NCI-H1105 treated with DMSO at 0.1 percent for 48 hours (cell line): ENCODE measurements at places on chromosomes 13 and 19.
A peak's percentile ranks its signal among the peaks of the same experiment; 100 is the strongest.

DNA sequence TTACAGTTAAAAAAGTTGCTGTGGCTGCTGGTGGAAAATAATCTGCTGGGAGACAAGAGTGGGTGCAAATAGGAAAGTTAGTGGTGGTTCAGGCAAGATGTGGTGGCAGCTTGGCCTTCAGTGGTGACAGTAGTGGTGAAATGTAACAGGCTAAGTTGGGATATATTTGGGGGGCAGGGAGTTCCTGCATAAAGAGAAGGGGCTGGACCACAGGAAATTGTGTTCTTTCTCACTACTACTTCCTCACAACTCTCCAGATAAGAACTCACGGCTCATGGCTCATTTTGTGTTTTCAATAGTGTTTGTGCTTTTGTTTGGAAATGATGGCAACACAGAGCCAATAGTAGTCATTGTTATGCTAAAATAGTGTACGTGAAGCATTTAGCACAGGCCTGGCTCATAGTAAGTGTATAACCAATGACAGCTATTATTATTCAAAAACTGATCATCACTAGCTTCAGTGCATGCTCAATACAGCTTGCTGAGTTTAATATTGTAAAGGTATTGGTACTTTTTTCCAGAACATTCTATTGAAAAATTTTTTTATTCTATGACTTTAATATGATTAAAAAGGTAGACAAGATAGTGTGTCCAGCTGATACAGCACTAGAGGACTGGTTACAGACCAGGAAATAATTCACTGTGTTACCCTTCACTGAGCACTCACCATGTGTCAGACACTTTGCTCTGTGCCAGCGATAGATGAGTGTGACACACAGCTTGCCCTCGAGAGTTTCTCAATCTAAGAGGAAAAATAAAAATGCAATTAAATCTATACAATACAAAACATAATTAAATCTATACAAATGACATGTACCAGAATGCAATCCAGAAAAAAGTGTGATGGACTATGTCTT lies 209.8 kb downstream of the POU4F1 start:
- DNase-seq, result no peak

DNA sequence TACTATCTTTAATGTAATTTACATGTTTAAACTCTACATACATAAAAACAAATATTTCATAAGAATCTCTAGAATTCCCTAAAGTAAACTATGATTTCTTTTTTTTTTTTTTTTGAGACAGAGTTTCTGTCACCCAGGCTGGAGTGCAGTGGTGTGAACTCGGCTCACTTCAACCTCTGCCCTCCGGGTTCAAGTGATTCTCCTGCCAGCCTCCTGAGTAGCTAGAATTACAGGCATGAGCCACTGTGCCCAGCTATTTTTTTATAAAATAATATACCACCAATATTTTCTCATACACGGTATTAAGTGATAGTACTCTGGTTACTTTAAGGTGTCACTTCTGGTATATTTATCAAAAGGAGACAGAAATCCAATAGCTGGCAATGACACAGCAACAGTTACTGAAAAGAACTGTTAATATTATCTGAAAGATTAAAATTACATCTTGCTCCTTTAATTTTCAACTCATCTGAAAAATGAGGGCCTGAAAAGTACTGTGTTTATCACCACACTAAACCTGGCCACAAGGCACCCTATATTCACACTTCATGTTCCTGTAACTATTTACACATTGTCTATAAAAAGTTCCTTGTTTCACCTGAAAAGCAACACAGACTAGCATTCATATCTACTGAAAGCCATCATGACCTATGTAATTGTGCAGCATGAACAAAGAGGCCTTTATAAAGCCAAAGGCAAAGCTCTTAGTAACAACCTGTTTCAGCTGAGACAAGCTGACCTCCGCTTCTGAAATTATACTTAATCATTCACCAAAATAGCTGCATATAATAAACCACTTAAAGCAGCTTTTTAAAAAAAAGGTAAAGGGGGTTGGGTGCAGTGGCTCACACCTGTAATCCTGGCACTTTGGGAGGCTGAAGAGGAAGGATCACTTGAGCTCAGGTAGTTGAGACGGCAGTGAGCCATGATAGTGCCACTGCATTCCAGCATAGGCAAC lies 106.1 kb downstream of the SLC25A15 start:
- peak; percentile 7 for DNase-seq

DNA sequence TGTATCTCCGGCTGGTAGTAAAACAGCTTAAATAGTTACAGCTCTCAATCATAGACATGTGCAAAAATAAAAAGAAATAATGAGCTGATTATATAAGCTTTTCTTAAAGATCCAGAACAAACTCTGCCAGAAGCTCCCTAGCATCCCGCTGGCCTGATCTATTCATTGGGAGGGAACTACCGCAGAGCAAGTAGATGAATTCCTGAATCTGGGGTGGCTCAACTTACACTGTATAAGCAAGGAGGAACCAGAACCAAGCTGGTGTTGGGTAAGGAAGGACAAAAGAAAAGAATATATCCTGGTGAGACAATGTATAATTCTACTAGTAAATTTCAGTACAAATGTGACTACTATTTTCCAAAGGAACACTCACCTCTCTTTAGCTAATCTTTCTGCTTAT lies 1122.2 kb downstream of the OLFM4 start:
- DNase-seq, result no peak

DNA sequence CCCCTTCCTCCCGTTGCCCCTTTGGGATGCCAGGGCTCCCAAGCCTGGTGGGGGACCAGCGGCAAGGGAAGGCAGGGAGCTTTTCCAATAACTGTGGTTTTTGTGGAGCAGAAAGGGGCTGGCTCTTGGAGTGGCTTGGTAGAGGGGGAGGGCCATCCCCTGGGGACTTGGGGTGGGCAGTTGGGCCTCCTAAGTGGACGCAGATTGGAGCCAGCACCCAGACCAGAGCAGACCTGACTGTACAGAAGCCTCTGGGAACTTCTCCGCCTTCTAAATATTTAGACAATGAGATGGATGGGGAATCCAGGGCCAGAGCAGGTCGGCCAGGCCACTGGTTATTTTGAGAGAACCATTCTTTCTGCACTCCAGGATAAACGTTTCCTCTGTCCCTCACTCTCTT lies 4.2 kb downstream of the PTGIR start:
- DNase-seq, result no peak

DNA sequence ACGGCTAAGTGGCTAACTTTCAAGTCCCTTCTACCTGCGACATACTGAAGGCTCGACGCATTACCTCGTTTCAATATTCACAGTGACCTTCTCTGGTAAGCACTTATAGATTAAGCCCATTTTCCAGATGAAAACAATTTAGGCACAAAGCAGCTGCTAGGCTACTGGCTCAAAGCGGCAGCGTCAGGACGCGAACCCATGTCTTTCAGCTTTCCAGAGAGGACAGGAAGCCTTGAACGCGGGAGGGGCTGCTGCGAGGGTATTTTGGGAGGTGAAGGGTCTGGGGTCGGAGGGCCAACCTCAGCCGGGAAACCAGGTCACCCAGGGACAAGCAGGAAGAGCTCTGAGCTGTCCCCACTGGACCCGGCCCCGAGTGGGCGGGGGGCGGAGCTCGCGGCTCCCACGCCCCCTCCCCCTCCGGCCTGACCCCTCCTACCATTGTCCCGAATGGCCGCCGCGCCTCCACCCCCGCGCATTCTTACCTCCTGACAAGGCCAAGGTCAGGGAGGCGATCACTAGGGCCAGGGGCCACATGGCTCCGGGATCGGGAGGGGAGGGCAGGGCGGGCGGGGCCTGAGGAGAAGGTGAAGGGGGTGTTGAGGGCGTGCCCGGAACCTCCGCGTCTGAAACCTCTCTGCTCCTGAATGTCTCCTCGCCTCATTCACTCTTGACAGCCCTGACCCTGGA lies at the start of gene KLK13:
KLK13 (minus strand) TSS at position 559 of the 687 bp plus-strand sequence; CDS start at position 534, 25 bp downstream.
- DNase-seq, result no peak

GRCh38 chr19:23914402-23915286 lies at the start of gene ZNF726:
TSS of gene ZNF726 (plus strand) at chr19:23914886. CDS start at chr19:23914995, 109 bp downstream.
- peak; percentile 89 for DNase-seq

DNA sequence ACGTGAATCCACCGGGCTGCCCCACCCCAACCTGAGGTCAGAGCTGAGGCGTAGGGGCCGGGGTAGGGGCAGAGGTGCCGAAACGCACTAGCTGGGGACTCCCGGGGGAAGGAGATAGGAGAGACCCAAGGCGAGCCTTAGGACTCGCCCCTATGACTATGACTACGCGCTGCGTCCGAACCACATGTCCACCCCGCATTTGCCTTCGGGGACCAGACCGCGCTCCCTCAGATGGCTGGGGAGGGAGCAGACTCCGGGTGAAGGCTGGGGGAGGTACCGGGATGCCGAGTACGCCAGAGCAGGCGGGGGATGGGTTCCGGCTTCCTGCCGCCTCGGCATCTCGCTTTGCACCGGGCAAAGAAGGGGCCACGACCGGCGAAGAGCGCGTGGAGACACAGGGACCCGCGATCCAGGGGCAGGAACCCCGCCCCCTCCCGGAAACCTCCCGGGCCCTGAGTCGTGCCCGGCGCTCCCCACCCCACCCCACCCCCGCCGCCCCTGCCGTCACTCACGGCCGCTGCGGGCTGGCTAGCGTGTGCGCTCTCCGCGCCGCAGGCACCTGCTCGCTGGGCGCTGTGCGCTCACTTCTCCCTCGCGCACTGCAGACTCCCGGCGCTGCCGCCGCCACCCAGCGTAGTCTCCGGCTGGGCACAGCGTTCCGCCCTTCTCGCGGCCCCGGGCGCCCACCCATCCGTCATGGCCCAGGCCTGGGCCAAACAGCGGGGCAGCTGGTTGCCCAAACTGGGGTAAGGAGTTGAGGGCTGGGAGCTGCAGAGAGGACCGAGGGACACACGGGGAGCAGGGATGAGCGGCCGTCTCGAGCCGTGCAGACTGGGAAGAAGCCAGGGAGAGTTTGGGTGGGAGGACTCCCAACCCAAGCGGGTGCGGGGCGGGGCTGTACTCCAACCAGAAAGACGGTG lies 622 bp upstream of the VSTM2B start:
- peak; percentile 60 for DNase-seq

GRCh38 chr19:39941151-39941550 lies 6.7 kb upstream of the FCGBP start:
- no peak for DNase-seq

DNA sequence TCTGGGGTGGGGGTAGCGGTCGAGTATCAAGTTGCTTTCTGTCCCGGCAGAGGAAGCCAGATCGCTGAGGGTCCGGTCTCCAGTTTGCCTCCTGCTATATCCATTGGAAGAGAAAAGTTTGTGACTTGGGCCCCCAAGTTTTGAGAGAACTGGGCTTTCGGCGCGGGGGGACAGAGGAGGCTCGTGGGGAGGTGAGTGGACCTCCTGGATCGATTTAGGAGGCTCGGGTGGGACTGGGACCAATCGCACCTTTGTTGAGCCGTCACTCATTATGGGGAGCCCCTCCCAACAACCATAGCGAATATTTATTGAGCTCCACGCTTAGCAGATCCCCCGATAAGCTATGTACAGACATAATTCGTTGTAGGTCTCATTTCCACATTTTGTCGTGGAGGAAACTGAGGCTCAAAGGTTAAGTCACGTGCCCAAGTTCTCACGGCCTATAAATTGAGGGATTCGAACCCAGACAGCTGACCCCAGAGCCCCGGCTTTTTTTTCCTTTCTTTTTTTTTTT lies 909 bp downstream of the RFXANK start:
- DNase-seq, result peak; percentile 16

DNA sequence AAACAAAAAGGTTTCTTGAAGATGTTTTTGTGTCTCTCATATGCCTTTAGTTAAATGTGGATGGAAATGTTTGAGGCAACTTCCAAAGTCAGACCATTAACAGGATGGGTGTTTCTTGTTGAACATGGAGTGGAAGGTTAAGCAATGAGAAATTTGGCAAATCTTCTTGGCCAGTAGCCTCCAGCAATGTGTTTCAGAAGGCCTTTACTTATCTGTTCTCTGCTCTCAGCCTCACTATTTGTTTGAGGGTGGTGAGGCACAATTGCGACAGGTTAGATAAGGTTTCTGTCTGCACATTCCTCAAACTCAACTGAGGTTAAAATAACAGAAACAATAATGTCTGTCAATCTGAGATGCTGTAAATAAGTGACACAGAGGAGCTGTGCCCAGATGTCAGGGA lies 1019.0 kb downstream of the DIAPH3 start:
- no peak for DNase-seq

- DNase-seq, result no peak
Observed at GRCh38 chr19:1609103-1609396, 3.8 kb upstream of the UQCR11 start.

- peak; percentile 73 for DNase-seq
Observed at GRCh38 chr19:13060964-13061927, 41.4 kb downstream of the LYL1 start.

GRCh38 chr13:46831588-46832194 lies 34.7 kb upstream of the ESD start:
- peak; percentile 5 for DNase-seq

GRCh38 chr13:43573361-43573740 lies 213.4 kb downstream of the ENOX1 start:
- no peak for DNase-seq

DNA sequence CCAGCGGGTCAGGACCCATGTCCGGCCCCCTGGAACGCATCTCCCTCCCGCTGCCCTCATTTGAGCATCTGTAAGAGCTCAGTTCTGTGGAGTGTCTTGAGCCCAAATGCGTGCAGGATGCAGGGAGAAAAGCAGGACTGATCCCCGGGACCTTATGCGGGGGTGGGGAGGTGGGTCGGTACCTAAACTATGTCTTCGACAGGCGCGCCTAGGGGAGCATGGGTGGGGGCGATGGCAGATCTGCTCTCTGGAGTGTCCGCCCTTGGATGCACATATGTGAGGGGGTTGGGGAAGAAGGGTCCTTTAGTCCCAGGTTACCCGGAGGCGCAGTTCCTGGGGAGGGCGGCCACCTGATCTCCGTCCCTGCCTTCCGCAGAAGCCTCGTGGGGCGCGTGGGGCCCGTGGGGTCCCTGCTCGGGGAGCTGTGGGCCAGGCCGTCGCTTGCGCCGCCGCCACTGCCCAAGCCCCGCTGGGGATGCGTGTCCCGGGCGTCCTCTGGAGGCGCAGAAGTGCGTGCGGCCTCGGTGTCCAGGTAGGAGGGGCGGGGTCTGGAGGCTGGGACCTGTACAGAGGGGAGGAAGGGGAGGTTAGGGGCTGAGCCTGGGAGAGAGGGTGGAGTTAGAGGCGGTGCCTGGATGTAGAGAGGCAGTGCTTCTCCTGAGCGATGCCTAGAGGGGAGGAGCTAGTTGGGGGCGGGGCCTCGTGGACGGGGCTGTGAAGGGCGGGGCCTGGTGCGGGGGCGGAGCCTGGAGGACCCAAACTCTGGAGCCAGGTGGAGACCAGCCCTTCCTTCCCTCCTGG lies 2.9 kb downstream of the CILP2 start:
- DNase-seq, result no peak

DNA sequence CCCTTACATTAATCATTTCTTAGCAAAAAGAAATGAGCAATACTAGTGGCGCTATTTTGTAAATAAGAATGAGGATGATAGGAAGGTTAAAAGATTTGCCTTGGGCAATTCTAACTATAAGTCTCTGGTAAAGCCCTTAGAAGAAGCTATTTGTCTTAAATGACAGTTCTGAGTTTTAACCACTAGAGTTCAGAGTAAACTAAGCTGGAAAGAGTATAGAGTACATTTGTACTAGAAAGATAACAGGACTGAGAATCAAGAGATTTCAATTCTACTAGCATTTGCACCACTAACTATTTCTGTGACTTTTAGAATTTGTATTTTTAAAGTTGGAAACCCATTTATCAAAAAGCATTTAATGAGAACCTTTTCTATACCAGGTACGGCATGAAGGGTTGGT lies 750.3 kb downstream of the OLFM4 start:
- no peak for DNase-seq

- no peak for DNase-seq
Observed at GRCh38 chr13:69487576-69487975, 620.0 kb upstream of the ATXN8OS start.
